ENCODE measurements at places on chromosomes 6 and 20. TPM values are rescaled to one million over a fixed set of nuclear protein-coding genes. Genes with fewer than 3 reads are reported as not detected.

SLC17A2 gene
- 0.07 TPM for polyA plus RNA-seq

RAB23 gene
- polyA plus RNA-seq: 5.8 TPM

DNA sequence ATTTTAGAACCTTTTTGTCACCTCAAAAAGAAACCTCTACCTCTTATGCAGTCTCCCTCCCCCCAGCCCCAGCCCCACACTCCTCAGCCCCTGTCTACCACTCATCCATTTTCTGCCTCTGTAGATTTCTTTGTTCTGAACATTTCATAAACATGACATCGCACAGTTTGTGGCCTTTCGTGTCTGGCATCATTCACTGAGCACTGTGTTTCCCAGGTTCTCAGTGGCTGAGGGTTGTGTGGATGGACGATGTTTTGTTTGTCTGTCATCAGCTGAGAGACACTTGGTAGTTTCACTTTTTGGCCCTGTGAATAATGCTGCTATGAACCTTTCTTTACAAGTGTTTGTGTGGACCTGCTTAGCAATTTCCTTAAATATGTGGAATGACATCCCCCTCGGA, 64.5 kb downstream of the FAM120B start:
- DNase-seq: no peak

DNA sequence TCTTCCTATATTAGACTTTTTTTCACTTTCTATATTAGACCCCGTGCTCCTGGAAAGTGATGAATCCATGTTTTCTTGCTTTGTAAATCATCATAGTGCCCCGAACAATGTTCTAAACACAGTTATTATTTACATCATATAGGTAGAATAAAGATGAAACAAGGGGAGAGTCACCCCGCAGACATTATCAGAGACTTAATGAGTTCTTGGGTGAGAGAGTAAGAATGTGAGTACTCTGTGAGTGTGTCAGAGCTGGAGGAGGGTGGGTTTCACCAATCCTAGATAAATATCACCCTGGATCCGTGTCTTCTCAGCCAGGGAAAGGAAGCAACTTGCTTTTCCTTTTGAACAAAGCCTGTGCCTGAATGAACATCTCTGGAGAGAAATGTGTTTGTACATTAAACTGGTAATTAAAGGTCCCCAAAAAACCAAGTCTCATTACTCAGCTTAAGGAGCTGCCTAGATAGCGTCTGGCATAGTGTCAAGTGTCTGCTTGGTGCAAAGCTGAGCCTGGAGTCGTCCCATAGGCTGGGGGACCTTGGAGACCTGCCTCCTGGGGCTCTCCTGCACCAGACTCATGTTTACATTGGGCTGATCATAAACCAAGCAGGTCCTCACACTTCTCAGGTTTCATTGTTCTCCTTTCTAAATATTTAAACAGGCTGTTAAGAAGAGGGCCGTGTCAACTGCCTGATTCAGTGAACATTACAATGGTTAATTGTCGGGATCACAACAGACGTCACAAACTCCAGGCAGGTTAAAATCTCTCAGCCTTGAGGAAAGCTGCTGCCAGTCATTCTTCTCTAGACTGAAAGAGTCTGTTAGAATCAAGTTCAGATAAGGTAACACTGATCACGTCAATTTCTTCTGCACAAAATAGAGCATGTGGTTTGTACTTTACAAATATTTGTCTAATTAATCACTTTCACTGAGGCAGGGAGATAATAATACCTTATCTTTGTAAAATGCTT, 179.7 kb upstream of the MYLIP start:
- DNase-seq: no peak

GRCh38 chr6:138089325-138089724, 17.9 kb downstream of the PERP start:
- no peak for DNase-seq

DNA sequence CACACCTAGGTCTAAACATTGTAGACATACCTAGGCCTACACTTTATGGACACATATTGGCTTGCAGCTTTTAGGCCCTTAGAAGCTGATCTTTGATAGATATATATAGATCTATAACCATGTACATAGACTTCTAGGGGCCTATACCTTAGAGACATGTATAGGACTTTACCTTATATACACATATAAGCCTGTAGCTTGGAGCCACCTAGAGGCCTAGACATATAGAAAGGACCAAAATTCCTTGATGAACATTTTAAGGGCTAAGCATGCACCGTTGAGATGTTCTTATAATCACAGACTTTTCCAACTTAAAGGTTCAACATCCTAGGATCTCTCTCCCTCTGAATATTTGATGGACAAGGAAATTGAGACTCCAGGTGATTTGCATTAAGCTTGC, 371.7 kb upstream of the SASH1 start:
- no peak for DNase-seq

- DNase-seq: no peak
Measured at GRCh38 chr6:70051197-70052124, 185.1 kb downstream of the COL19A1 start.
